ENCODE measurements at places on chromosomes 2 and 18. TPM values are rescaled to one million over a fixed set of nuclear protein-coding genes. Genes with fewer than 3 reads are reported as not detected.

GRCh38 chr2:44441200-44441599, 79.5 kb downstream of the CAMKMT start:
- no peak for DNase-seq

GRCh38 chr2:168432100-168432499, 24.0 kb upstream of the CERS6 start:
- no peak for DNase-seq

Gene PSMD1
- 81.0 TPM for total RNA-seq

Gene MC2R
- total RNA-seq = not detected

Gene CRACDL
- 4.4 TPM for total RNA-seq

Gene UGT1A4
- total RNA-seq = not detected
